ENCODE measurements at places on chromosomes 4 and X.

DNA sequence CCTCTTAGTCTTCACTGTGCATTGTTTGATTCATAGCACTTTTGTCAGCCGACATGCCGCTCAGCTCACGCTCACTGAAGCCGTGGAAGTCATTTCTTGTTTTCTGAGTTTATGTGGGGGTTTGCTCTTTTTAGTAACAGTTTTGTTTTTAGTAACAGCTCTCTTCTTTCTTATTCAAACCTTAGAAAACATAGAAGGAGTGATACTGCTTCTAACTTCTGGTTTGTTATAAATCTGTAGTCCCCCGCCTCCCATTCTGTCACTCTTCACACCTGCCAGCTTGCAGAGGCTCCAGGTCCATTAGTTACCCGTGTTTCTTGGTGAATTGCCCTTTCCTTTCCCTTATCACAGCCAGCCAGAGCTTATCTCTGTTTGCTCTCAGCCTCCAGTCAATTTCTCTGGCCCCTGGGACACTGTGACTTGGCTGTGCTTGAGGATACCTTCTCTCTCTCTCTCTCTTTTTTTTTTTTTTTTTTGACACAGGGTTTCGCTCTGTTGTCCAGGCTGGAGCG, 50.5 kb downstream of the GRK4 start:
- DNase-seq, result no peak

GRCh38 chrX:13389501-13389900, 69.6 kb upstream of the ATXN3L start:
- DNase-seq, result no peak

GRCh38 chr4:89469930-89470375, 162.4 kb upstream of the GPRIN3 start:
- DNase-seq, result no peak

- DNase-seq, result no peak
These were observed 7.4 kb downstream of the EXOC1L start for GRCh38 chr4:55826986-55827385.

DNA sequence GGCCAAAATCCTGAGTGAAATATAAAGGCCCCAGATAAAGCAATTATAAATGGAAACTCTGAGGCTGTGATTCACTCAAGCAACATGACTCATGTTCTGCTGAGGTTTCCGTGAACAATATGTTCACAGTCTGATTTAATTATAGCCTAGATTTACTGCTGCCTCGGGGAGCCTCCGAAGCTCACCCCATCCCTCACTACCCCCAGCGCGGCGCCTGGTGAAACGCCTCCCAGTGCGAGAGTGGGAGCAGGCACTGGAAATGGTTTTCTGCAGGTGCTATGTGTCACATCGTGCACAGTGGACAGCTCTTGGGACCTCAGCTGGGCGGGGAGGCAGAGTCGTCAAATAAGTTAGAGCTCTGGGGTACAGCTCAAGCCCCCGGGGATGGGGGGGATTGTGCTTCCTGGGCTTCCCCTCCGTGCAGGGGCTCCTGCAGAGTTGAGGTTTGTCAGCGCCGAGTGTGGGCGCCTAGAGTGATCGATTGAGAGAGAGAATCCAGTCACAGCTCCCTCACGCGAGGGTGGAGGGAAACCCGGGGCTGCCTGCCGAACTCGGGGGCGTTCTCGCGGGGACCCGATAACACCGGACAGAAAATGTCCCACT, 110.6 kb downstream of the PHKA2 start:
- peak; percentile 9 for DNase-seq

DNA sequence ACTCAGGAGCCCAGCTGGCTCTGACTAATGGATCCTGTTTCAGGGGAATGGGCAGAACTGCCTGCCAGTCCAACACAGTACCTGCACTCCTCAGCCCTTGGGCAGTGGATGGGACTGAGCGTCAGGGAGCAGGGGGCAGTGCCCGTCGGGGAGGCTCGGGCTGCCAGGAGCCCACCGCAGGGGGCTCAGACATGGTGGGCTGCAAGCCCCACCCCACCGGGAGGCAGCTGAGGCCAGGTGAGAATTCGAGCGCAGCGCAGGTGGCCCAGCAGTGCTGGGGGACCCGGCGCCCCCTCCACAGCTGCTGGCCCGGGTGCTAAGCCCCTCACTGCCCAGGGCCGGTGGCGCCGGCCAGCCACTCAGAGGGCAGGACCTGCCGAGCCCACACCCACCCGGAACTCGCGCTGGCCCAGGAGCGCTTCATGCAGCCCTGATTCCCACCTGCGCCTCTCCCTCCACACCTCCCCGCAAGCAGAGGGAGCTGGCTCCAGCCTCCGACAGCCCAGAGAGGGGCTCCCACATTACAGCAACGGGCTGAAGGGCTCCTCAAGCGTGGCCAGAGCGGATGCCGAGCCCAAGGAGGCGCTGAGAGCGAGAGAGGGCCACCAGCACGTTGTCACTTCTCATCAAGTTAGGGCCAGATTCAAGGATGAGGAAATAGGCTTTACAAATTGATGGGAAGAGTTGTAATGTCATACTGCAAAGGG, 668.8 kb downstream of the GALNTL6 start:
- no peak for DNase-seq

GRCh38 chr4:184253072-184253420, 35.4 kb upstream of the ENPP6 start:
- no peak for DNase-seq

DNA sequence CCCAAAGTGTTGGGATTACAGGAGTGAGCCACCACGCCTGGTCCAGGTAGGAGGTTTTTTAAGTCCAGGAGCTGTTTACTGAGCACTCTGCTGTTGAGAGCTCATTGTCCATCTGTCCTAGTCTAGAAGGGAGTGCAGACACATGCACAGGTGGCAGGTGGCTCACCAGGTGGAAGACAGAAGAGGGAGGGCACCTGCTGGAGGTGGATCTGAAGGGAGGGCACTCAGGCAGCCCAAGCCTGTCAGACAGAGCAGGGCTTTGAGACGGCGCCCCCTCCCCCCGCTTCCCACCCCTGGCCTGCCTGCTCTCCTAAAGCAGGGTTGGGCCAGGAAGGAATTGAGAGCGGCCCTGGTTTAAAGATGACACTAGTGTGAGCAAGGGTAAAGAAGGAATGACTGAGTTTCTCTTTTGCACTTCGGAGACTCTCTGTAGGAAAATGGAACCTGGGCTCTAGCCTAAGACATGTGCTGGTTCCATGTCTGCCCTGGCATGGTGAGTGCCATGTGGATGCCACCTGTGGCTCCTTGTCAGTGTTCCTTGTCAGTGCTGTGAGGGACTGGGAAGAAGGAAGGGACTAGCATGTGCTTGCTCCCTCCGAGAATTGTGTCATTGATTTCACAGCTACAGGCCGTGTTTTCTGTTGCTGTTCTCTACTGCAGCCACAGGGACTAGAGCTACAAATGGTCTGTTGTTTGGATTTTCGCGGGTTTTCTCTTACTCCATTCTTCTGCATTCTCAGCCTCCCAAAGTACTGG, 108.6 kb downstream of the TNIP2 start:
- DNase-seq, result no peak

GRCh38 chr4:3437582-3437936, 4.2 kb upstream of the HGFAC start:
- DNase-seq, result no peak

GRCh38 chr4:113302051-113302450, 252.6 kb downstream of the ANK2 start:
- DNase-seq, result no peak

- DNase-seq, result no peak
These were observed 2.0 kb downstream of the ELK1 start for GRCh38 chrX:47648376-47648775.

DNA sequence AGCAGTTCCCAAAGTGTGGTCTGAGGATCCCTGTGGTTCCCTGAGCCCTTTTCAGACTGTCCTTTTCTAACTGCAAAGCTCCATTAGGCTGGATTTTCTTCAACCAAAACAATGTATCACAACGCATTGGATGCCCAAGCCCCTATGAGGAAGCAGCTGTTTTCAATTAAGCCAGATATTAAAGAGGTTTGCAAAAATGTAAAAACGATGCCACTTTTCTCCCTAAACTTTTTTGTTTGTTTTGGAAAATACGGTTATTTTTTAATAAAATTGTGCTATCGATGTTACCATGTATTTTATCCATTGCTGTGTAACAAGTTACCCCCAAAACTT, 170.4 kb upstream of the BCOR start:
- no peak for DNase-seq

DNA sequence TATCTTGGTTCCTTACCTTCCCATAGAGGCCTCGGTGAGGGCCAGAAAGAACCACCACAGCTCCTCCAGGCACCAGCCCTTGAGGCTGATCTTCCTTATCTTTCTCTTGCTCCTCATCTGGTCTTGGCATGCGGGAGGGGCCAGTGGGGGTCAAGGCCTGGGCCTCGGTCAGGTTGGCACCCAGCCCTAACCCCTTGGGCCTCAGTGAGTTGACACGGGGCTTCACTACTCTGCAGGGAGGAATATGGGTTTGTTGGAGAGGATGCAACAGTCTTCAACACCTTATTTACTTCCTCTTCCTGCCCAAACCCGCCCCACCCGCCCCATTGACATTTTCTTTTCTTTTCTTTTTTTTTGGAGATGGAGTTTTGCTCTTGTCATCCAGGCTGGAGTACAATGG, 6.0 kb downstream of the GPKOW start:
- no peak for DNase-seq

DNA sequence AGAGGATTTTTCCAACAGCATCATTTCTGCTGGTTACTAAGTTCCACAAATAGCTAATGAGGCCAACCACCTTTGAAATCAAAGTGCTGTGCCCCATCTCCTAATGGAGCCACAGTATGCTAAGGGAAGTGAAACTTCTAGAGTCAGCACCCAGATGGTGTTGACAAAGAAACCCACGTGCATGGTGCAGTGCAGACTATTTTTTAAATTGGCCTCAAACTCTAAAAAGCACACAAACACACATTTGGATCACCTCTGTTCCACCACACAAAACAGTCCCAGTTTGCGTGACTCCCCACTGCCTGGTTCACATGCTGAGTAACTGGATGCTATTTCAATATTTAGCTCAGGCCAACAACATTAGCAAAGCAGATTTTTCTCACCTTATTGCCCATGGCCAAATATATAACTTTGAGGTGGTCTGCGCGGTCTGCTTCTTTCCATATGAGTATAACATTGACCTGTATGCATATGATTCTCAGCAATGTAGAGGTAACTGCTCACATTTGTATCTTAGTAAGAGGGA, 69.9 kb downstream of the AMELX start:
- no peak for DNase-seq

- no peak for DNase-seq
These were observed 13.7 kb upstream of the CXCL5 start for GRCh38 chr4:74012130-74012529.

DNA sequence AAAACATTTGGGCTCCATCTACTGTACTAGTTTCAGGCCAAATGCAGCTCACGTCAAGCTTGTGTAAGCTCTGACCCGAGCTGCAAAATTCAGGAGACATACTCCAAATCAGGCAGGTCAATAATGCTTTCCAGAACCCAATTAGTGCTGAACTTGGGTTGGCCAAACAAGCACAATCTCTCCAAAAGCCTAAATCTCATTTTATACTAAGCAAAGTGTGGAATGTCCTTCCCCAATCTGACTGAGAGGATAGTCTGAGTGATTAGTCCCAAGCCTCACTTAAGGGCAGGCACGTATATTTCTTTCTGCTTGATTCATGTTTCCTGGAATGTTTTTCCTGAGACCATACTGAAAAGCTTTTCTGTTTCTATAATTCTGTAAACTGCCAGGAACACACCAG, 79.9 kb downstream of the NKX6-1 start:
- no peak for DNase-seq

DNA sequence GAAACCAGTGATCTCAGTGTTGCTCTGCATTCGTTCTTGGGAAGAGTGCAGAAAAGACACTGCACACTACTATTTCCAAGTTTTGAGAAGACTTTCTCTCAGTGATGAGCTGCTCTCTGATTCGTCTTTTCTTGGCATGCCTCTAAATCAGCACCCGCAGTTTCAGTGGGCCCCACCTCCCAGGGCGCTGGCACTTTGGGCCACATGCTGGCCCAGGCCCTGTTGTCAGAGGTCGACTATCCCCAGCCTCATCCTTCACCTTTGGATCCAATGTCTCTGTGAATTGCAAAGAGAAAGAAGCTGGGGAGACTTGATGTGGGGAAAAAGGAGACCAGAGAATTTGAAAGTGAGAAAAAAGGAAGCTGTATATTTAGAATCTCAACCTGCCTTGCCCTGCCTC, 644.1 kb upstream of the PITX2 start:
- no peak for DNase-seq

DNA sequence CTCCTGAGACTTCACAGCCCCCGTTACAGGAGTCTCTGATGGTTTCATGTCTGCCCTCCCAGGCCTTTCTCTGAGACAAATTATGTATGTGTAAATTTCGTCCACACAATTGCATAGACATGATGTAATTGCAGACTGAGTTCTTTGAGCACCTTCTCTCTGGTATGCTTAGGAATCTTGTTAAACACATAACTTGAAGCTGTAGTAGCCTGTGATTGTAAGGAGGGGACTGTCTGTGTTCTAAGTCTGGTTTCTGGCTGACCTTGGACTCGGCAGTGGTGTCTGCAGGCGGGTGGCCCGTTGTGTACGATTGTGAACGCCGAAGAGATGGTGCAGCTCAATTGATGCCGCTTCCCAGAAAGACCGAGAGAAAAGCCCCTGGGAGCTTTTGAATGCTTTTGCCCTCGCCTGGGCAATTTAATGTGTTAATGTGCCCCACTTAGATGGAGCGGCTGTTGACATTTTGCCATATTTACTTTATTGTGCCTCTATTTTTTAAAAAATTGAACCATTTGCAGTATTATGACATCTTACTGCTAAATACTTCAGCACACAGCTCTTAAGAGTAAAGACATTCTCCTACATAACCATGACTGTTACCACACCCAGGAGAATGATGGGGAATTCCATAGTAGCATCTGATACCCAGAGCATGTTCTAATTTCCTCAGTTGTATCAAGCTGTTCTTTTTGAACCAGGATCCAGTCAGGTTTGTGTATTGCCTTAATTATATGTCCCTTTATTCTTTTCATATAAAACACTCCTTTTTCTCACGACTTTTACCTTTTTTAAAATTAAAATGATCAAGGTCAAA, 58.4 kb upstream of the TADA2B start:
- DNase-seq, result no peak

GRCh38 chr4:38149472-38149996, 189.3 kb downstream of the PTTG2 start:
- no peak for DNase-seq

DNA sequence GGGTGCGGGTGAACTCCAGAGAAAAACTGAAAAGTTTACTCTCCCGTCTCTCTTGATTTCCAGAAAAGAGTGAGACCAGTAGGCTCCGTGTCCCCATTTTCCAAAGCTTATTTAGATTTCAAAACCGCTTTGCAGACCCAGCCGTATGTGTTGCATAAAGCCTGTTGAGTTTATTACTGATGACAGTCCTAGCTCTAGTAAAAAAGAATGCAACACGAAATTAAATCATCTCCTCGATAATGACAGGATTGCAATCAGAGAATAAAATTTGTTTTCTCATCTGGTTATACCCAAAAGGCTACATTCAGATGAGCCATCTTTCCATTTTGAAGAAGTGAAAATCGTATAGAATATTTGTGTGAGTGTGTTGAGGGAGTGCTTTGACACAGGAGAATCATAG, 16.1 kb upstream of the VCX3A start:
- DNase-seq, result no peak

DNA sequence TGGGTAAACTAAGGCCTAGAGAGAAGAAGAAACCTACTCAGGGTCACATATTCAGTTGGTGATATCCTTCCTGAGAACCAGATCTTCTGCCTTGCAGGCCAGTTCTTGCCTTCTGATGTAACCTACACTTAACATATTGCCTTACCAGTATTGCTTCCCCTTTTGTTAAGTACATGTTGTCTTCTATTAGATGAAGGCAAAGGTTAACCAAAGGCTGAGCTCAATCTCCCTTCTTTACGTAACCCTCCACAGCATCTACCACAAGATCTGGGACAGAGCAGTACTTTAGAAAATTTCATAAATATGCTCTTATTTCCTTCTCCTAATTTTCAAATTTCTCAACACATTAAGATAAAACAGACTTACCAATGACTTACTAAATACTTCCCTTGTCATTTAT, 474.4 kb downstream of the SH2D1A start:
- DNase-seq, result no peak
